ENCODE measurements at places on chromosomes 2 and 18.
A peak's percentile ranks its signal among the peaks of the same experiment; 100 is the strongest.

DNA sequence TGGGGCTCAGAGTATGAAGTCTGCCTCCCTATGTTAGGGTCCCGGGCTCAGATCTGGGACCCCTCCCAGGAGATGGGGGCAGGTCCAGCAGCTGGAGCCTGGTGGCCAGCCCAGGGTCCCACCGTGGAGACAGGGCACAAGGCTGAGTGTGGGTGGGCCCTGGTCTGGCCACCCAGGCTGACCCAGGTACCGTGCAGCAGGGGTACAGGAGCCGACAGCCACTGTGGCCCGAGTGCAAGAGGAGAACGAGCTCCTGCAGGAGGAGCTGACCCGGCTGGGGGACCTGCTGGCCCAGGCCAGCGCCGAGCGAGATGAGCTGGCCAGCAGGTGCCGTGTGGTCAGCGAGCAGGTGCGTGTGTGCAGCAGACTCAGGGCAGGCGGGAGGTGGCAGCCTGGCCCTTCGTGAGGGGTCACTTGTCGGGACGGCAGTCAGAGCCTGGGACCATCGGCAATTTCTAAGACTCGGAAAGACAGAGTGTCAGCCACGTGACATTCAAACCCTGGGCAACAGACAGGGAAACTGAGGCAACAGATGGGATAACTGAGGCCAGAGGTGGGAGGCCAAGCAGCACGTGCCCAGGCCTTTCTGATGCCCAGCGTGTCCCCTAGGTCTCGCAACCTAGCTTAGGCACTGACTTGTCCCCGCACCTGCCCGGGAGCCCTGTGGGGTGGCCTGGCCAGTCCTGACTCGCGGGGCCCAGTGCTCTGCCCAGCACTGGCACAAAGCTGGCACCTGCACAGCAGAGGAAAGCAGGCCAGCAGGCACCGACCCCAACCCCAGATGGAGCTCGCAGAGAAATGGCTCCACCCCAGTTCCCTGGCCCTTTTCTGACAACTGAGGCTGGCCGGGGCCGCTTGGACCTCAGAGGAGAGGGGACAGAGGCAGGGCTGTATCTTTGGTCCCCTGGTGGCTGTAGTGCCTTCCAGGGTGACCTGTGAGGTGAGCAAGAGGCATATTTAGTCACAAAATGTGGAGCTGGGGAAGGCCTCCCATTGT is 13.9 kb downstream of the CROCC2 start:
- DNase-seq: no peak

DNA sequence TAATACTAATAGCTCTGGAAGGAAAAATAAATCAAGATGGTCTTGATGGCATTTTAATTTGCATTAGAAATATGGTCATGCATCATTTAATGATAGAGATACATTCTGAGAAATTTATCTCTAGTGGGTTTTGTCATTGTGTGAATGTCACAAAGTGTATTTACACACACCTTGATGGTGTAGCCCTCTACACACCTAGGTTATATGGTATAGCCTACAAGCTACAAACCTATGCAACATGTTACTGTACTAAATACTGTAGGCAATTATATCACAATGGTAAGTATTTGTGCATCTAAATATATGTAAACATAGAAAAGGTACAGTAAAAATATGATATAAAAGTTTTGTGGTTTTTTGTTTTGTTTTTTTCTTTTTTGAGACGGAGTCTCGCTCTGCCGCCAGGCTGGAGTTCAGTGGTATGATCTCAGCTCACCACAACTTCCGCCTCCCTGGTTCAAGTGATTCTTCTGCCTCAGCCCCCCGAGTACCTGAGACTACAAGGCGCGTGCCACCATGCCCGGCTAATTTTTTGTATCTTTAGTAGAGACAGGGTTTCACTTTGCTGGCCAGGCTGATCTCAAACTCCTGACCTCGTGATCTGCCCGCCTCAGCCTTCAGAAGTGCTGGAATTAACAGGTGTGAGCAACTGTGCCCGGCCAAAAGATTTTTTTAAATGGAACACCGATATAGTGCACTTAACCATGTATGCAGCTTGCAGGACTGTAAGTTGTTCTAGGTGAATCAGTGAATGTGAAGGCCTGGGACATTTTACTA is 83.7 kb upstream of the UBXN4 start:
- peak; percentile 20 for DNase-seq

- peak; percentile 8 for DNase-seq
These were observed 1.2 kb upstream of the CLASP1 start for GRCh38 chr2:121650315-121650930.

DNA sequence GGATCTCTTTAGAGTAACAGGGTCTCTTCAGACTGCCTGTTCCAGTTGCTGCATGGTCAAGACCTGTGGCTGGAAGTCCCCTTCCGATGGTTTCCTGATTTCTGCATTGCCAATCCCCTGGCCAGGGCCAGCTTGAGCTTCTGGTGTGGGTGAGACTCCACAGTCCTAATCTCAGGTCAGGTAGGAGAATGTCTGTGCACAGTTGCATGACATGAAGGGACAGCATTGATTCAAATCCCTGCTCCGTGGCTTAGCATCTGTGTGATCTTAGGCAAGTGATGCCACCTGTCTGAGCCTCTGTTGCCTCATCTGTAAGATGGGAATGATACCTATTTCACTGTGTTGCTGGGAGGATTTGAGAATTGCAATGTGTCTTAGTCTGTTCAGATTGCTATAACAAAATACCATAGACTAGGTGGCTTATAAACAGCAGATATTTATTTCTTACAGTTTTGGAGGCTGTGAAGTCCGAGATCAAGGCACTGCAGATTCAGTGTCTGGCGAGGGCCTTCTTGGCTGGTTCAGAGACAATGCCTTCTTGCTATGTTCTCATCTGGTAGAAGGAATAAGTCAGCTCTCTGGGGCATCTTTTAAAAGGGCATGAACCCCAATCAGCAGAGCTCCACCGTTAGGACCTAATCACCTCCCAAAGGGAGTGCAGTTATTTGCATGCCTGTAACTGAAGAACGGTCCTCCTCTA is 66.2 kb downstream of the ATOH8 start:
- no peak for DNase-seq

DNA sequence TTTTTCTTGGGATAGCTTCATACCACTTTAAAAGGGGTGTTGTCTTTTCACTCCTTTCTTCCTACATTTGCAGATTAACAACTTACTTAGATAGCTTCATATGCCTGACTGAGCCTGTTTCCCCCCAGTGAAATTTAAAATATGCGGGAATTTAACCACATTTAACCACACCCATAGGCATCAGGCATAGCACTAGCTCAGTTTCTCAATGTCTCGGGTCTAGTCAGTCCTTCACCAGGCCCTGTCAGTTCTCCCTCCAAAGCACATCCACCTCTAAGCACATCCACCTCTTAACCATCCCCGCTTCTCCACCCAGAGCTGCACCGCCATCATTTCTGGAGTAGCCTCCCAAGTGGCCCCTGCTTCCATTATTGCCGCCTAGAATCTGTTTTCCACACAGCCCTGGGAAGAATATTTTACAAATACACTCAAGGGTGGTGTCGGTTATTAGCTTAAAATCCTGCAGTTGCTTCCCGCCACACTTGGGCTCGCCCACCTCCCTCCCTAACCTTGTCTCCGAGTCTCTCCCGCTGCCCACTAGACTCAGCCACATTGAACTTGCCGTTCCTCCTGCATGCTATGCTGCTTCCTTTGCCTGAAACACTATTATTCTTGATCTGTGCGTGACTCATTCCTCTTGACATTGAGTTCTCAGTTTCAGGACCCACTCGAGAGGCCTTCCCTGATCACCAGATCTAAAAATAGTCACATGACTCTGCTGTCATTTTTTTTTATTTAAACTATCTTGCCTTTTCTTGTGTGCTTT is 68.3 kb downstream of the SPTBN1 start:
- peak; percentile 65 for DNase-seq

GRCh38 chr2:126227250-126227649 is 428.7 kb upstream of the GYPC start:
- DNase-seq: no peak

DNA sequence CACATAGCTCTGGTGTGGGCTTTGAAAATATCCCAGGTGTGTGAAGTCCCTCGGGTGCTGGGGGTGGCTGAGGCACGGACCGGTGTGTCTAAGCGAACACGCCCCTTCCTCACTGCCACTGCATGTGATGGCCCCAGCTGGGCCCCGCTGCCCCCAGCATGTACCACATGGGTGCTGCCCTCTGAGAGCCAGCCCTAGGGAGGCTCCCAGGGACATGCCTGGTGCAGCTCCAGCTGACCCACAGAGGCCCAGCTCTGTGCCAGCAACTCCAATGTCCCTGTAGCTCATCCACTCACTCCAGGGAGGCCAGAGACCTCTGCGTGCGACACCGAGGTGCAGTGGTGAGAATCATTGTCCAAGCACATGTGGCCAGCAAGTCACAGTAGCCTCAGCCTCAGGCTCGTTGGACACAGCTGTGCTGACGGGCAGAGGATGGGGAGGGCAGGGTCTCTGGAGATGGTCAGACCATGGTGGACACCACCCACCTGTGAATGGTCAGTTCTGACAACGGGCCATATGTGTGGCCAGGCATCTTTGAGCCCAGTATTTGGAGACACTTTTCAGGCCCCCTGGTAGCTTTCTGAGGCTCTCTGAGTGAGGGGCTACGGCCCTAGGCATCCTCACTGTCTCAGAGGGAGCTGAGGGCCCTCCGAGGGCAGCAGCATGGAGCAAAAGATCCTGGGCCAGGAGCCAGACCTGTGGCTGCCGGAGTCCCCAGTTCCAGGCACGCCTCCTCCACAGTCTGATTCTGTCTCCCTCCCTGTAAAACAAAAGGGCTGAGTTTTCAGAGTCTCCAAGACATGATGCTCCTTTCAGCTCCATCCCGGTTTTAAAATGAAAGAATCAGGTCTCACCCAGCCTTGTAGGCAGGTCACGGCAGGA is 220.7 kb downstream of the NDUFA10 start:
- no peak for DNase-seq

- no peak for DNase-seq
These were observed 56.7 kb downstream of the SF3B1 start for GRCh38 chr2:197378086-197378485.

GRCh38 chr2:72011791-72012190 is 135.9 kb downstream of the CYP26B1 start:
- DNase-seq: no peak

DNA sequence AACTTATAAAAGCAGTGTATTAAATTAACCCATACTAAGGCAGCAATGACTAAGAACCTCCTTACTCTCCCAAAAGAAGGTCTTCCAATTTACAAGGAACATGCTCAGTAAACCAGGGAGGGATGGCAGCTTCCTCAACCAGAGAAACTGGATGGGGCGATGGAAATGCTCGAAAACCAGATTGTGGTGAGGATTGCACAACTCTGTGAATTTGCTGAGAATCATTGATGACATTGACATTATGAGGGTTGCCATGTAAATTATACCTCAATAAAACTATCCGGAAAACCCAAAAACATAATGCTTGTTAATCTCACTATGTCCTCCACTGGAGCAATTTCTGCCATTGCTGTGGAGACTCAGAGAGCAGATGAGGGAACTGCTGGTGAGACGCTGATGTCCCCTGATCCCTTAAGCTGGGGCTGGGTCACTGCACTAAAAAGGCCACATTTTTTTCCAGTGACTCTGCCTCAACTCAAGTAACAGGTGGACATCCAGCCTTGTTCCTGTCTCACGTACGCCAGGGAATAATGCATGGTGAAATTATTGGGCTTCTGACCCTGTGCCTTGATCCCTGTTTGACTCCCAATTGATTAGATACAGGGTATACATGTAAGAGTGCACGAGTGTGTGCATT is 288.3 kb downstream of the CYP26B1 start:
- no peak for DNase-seq

GRCh38 chr2:150955231-150955630 is 306.4 kb downstream of the RBM43 start:
- DNase-seq: no peak

- no peak for DNase-seq
These were observed 22.5 kb upstream of the RAB31 start for GRCh38 chr18:9685615-9685890.

DNA sequence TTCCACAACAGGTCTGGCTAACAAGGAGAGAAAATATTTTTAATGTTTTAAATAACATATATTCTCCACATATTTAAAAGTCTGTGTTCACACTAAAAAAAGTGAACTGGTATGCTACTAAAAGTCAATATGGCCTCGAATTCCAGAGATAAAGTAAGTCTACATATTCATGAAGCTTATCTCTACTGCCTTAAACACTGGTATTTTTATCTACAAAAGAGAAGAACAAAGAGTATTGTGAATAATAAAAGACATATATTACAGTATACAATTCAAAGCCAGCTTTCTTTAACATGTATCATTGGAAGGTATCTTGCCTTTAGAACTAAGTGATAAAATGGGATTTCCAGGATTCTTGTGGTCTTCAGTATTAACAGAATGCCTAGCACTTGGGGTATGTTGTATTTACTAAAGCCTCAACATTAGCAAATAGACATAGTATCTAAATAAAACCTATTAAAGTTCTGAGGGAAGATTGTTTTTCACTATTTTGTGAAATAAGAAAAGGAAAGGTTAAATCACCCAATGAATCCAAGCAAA is 302.8 kb upstream of the CCDC68 start:
- no peak for DNase-seq

DNA sequence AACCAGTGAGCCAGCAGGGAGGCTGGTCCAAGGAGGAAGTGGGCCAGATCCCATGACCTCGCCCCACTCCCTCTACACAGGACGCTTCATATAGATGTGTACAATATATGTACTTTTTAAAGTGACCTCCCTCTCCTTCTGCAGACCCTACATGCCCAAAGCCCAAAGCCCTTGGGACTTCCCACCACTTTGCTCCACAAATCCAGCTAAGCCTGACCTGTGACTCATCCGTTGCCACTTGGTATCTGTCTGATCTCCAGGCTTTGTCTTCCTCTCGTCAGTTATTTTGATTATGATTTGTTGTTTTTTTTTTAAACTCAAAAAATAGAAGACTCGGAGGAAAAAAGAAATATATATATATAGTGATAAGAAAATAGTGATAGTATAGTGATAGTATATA is 470.8 kb downstream of the KCNJ3 start:
- no peak for DNase-seq

GRCh38 chr18:59881728-59882656 is 17.8 kb upstream of the PMAIP1 start:
- peak; percentile 56 for DNase-seq

DNA sequence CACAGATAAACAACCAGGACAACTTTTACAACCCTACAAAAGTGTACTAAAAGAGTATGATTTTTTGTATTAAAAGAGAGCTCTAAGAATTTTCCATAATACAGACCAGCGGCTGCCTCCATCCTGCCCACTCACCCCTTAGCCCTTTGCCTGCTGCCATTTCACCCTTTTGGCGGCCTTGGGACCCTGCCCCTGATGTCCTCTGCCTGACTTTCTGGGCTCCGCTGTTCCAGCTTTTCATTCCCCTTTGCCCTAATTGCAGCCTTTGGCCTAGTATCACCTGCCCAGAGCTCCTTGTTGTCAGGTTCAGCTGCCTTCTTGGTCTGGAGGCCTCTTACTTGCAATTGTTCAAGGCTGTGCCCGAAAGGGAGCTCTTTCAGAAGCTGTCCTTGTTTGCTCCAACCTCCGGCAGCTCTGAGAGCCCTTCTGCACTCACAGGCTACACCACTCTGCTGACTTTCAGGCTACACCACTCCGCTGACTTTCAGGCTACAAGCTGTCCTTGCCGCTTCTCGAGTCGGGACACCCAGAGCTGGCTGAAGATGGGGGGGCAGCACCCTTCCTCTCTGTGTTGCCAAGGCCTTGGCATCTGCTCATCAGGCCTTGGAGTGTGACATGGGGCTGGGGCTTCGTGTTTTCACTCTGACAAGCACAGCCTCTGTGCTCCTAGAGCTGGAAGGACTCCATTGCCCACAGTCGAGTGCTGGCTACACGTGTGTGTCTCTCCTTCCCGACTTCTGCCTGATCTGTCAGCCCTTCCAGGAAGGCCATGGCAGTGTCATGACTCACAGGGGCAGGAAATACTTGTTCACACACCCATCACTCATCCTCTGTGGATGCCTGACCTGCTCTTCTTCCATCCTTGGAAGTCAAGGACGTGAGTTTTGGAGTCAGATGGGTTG is 43.1 kb upstream of the HDAC4 start:
- DNase-seq: no peak

Measured in T-helper 1 cell (primary cell).